ENCODE measurements at places on chromosomes 3 and 15.

DNA sequence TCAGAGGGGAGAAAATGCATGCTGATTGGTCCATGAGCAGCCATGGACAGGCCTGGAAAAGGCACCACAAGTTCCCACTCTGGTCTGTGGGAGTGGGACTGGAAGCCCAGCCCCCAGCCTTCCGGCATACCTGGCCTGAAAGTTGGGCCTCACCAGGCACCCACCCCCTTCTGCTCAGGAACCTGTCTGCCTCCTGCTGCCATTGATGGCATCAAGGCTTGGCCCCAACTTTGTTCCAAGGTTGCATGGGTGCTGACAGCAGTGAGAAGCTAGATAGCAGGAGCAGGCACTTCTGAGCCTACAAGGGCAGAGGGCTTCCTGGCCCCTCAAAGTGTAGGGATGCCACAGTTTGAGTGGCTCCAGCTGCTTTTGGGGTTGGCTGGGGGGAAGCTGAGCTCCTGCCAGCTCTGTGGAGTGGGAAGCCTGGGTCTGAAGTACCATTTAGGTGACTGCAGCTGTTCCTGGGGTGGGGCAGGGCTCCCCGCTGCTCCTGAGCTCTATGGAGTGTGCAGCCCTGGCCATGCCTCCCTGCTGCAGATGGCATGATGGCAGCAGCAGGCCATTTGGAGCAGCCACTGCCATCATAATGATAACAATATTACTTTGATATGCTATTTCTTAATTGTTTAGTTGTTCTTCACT is 1054.1 kb upstream of the GBE1 start:
- no peak for DNase-seq

DNA sequence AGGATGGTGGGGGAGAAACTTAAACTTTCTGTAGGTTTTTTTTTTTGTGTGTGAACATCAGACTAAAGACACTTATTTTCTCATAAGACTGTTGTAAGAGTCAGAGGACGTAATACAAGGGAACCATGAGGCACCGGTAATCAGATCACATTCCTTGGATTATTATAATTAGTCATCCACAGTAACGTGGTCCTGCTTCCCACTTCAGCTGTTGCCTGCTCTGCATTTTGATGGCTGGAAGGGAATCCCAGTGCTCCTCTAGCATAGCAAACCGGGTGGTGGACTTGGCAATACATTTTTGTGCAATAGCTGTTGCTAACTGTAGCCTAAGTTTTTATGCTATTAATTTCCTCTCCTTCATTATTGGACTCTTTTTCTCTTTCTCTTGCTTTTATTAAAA is 294.8 kb downstream of the NR2F2 start:
- DNase-seq: no peak

GRCh38 chr3:87132801-87133200 is 94.3 kb upstream of the CHMP2B start:
- DNase-seq: no peak

DNA sequence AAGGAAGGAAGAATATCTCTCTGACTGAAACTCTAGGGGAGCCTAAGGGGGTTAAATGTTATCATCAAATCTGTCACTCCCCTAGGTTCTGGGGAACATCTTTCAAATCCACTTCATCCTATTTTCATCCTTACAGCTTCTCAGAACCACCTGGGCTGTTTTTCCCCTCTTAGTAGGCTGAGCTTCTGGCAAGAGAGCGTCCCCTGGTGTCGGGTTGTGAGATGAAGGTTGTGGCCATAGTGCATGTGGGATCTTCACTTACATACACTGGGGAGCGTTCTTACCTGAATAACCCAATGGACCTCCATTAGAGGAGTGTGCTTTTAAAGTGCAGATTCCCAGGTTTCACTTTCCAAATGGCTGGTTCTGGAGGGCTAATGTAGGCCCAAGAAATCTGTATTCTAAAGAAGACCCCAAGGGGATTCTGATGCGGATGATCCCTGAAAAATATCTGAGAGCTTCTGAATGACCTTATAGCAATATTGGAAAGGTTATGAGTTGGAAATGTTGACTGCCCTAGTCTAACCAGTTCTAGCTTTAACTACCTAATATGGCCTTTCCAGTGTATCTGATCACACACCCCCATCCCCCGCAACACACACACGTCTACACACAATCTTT is 663.7 kb downstream of the AGBL1 start:
- peak; percentile 53 for DNase-seq

GRCh38 chr15:39438260-39438659 is 142.6 kb upstream of the THBS1 start:
- DNase-seq: no peak

DNA sequence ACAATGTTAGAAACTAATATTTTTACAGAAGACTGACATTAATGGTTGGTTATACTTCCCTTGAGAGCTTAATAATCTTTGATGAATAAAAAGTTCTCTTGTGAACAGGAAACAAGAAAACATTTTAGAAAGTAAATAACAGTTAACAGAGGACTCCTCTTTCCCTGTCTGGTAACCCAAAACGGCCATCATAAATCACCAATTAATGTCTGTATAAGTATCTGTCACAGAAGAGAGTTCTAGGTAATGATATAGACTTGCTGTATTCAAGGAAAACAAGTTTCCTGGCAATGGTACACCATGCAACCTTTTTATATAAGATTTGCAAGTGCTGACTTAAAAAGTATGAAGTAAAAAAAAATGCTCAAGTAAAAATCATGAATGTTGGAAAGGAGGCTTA is 426.7 kb downstream of the SOX2 start:
- no peak for DNase-seq
